ENCODE measurements at places on chromosomes 5 and 9.

DNA sequence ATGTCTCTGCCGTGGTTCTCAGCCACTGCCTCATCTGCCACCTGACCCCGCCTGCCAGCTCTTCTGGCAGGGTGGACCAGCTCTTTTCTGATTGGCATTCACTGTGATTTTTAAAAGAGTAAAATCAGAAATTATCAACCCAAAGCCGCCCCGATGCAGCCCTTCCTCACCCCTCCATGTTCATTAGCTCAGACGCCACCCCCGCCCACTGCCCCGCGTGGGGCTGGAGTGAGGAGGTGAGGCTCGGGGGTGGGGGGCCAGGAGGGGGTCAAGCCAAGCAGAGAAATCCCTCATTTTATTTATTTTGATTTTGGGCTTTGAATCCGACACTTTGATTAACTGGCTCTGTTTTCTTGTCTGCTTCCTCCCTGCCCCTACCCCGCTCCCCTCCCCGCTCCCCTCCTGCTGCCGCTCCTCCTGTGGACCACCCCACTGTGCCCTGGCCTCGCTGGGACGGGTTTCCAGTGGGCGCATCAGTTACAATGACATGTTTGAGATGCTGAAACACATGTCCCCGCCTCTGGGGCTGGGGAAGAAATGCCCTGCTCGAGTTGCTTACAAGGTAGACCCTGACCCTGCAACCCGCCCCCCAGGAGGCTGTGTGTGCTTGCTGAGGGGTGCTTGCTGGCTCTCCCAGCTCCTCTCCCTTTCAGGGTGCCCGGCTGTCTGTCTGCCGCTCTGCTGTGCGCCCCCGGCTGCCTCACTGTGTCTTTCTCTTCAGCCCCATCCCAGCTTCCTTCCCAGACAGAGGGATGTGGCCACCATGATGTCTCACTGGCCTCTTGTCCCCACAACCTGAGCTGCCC, 224.9 kb downstream of the CACNA1B start:
- no peak for DNase-seq

GRCh38 chr5:21791304-21791703, 1061.8 kb downstream of the CDH12 start:
- no peak for DNase-seq

GRCh38 chr5:158525663-158526062, 574.1 kb downstream of the EBF1 start:
- DNase-seq = no peak

GRCh38 chr9:9061627-9062026, 1262.0 kb upstream of the DMAC1 start:
- no peak for DNase-seq

DNA sequence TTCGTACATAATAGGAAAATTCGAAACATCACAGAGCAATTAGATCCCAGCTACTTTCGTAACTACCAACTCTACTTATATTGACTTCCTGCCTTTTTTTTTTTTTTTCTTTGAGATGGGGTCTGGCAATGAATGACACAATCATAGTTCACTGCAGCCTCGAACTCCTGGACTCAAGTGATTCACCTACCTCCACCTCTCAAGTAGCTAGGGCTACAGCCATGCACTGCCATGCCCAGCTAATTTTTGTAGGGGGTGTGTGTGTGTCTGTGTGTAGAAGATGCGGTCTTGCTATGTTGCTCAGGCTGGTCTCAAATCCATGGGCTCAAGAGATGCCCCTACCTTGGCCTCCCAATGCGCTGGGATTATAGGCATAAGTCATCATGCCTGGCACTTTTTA, 5.8 kb upstream of the PAIP2 start:
- no peak for DNase-seq

GRCh38 chr9:37931592-37931991, 27.7 kb upstream of the SLC25A51 start:
- no peak for DNase-seq

- DNase-seq = no peak
These were observed 58.5 kb downstream of the PDE6A start for GRCh38 chr5:149886060-149886459.

DNA sequence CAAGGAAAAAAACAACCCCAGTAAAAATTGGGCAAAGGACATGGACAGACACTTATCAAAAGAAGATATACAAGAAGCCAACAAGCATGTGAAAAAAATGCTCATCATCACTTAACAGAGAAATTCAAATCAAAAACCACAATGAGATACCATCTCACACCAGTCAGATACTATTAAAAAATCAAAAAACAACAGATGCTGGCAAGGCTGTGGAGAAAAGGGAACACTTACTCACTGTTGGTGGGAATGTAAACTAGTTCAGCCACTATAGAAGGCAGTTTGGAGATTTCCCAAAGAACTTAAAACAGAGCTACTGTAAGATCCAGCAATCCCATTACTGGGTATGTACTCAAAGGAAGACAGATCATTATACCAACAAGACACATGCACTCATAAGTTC, 157.4 kb downstream of the EDIL3 start:
- DNase-seq = no peak

- no peak for DNase-seq
These were observed 271.0 kb upstream of the HAPLN1 start for GRCh38 chr5:83991566-83992224.

DNA sequence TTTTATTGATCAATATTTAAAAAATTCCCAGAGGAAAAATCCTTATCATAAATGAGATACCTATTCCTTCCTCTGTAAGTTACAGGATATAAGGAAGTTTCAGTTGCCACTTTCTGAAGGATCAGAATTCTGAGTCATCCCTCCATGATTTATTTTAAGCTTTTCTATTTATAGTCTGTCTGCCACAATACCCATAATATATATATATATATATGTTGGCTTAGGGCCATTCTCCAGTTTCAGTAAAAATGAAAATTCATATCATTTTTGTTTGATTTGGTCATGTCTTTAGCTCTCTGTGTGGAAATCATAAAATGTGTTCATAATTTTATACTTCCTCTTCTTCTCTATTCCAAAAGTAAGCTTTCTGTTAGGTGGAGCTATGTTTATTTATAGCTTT, 215.8 kb upstream of the CYLC2 start:
- DNase-seq = no peak

Measured in stimulated activated CD4-positive, alpha-beta T cell treated with anti-CD3 and anti-CD28 coated beads, TNF-alpha, amount 100 ng/mL, for 1 hour (primary cell).